ENCODE measurements at places on chromosomes 5 and 9.

DNA sequence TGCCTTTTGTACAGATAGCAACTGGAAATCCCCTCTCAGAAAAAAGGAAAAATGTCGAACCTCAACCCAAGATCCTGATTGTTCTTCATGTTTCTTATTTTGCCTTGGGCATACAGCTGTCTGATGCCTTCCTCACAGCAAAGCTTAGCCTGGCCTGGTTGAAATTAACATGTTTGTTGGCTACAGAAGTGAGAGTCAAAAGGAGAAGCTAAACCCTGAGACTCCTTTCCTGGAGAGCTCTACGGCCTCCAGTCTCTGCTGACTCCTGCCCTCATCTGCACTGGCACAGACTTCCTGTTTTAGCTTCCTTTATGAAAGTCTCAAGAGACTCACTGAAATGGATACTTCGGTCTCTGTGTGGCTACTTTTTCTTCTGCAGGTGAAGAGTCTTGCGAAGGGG lies 186.7 kb downstream of the PARP8 start:
- DNase-seq = no peak

DNA sequence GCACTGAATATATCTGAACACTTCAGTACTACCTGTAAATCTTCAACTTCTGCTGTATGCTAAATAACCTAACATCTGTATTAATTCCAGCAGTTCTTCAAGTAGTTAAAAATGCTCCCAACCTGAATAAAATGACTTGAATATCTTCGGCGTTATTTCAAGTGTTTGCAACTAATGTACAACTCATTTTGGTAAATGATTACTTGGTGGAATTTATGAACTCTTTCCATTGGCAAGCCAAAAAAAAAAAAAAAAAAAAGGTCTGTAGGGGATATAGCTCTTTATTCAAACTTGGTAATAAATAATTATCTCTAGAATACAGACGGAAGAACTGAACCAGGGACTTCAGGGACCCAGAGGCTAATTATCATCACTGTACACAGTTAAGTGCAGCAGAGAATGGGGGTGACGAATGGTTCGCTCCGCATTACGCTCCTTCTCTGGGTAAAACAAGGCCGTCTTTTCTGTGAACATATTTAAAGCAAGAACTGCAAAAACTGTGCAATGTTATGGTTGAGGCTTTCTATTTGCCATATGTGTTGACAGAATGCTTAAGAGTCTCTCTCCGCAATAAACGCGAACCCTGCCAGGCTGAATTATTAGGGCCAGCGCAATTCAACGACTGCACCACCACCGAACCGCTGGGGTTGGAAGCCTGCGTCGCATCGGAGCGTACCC lies 1.9 kb upstream of the ERBIN start:
- peak; percentile 42 for DNase-seq

- no peak for DNase-seq
Observed at GRCh38 chr9:115764645-115765044, 388.9 kb upstream of the PAPPA start.

- DNase-seq = no peak
Observed at GRCh38 chr5:89353837-89354551, 471.0 kb upstream of the MEF2C start.

GRCh38 chr9:135343837-135344522 lies 135.6 kb upstream of the PPP1R26 start:
- no peak for DNase-seq

- no peak for DNase-seq
Observed at GRCh38 chr5:112063191-112063590, 306.2 kb upstream of the NREP start.

DNA sequence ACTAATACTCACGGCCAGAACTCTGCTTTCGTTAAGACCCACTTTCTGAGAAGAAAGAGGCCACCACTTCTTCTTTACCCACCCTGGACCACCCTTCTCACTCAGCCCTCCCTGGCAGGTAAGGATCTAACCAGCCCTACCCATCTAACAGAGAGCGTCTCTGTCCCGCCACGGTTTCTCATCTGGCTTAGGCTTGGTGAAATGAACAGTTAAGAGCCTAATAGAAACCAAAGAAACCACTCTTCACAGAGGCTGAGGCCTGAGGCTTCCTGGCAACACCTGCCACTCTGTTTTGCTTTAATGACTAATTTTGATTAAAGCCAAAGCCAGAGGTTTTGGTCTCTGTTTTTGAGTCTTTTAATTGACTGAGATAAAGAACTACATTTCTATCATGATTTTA lies 354.1 kb upstream of the SLC30A5 start:
- DNase-seq = no peak

GRCh38 chr5:5881294-5881693 lies 458.8 kb downstream of the ICE1 start:
- no peak for DNase-seq

GRCh38 chr9:13690595-13690994 lies 411.1 kb upstream of the MPDZ start:
- no peak for DNase-seq

- DNase-seq = no peak
Observed at GRCh38 chr5:134554319-134555222, 29.1 kb downstream of the JADE2 start.

- no peak for DNase-seq
Observed at GRCh38 chr9:81718244-81718643, 28.9 kb upstream of the TLE1 start.

DNA sequence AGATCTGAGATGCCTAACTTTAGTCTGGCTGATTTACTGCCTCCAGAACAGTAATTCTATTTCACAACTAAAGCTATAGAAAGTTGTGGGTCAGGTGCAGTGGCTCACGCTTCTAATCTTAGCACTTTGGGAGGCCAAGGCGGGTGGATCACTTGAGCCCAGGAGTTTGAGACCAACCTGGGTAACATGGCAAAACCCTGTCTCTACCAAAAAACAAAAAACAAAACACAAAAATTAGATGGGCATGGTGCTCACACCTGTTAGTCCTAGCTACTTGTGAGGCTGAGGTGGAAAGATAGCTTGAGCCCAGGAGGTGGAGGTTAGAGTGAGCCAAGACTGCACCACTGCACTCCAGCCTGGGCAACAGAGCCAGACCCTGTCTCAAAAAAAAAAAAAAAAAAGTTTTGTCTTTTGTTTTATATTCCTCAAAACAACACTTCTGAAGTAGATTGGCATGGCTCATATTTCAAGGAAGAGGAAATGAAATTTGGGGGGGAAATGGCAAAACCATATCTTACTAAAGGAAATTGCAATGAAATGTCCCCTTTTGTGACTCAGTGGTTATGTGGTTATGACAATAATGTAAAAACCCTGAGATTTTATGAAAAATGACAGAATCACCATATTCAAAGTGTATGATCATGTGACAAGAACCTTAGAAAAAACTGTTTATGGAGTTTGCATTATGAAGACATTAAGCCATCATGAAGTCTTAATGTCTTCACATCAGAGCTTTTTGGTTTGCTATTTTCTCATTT lies 16.2 kb downstream of the FNBP1 start:
- DNase-seq = no peak

DNA sequence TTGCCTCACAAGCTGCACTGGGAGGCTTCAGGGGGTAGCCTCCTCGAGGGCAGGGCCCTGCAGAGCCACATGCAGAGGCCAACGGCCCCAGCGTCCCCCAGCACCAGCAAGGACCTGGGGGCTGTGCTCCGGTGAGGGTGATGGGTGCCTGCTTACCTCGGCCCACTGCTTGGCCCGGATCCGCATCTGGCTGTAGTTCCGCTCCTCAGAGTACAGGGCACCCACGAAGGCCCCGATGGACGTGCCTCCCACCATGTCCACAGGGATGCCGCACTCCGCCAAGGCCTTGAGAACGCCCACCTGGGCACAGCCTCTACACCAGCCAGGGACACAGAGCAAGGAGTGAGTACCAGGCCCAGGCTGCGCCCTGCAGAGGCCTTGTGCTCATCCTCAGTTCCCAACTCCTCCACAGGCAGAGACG lies 8.0 kb upstream of the NSMF start:
- no peak for DNase-seq

DNA sequence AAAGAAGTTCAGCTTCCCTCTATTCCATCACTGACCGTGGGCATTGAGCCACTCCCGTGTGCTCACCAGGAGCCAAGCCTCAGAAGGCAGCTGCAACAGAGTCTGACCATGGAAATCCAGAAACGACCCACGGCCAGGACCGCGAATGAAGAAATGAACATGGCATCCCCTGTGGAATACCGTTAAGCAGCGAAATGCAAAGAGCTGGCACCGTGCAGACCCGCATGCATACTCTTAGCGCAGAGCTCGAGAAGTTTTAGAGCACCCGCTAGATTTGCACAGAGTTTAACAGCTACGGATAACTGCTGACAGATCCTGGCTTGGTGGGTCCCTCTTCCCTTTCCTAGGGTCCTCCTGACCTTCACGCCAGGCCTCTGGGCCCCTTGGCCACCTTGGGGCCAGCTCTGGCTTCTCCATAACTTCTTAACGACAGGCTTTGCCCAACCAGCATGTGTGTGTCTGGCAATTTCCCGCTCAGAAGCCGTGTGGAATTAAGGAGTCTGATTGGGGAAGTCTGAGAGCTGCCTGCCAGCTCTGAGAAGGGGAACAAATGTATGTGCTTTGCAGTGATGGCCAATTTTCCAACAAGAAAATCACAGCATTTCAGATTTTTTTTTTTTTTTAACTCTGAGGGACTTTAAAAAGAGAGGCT lies 75.3 kb upstream of the COL5A1 start:
- DNase-seq = no peak

- DNase-seq = peak; percentile 63
Observed at GRCh38 chr5:112174959-112175594, 244.0 kb downstream of the EPB41L4A start.

DNA sequence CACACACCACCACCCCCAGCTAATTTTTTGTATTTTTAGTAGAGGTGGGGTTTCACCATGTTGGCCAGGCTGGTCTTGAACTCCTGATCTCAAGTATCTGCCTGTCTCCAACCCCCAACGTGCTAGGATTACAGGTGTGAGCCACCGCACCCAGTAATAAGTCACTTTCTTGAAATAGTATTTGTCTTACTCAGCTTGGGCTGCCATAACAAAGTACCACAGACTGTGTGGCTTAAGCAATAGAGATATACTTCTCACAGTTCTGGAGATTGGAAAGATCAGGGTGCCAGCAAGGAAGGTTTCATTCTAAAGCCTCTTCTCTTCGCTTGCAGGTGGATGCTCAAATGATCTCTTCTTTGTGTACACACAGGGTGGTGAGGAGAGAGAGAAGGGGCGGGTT lies 99.8 kb downstream of the ARRDC3 start:
- DNase-seq = no peak

DNA sequence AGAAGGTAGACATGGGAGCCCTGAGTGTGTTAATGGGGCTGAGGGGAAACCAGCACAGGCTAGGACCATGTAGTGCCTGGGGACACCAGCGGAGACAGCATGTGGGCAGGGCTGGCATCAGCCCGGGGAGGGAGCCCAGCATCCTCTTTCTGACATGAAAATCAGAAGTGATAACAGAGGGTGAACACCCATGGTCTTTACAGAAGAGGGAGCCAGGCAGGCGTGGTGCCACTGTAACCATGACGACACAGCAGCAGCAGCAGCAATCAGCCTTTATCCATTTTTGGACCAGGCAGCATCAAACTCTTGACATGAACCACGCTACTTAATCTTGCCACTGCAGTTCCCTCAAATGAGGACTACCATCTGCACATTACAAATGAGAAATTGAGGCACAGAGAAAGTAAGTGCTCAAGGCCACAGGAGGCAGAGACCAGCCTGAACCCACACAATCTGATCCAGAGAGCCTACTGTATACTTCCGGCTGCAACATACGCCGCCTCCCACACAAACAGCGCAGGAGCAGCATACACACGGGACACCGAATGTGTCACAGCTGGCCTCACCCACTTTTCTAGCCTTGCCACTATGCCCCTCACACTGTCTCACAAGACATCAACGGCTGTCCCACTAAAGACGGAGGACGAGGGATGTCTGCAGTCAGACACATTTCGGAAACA lies 23.8 kb downstream of the CAMSAP1 start:
- no peak for DNase-seq

GRCh38 chr9:124066783-124067577 lies 55.4 kb downstream of the LHX2 start:
- no peak for DNase-seq

GRCh38 chr5:13478831-13479465 lies 465.5 kb downstream of the DNAH5 start:
- no peak for DNase-seq

DNA sequence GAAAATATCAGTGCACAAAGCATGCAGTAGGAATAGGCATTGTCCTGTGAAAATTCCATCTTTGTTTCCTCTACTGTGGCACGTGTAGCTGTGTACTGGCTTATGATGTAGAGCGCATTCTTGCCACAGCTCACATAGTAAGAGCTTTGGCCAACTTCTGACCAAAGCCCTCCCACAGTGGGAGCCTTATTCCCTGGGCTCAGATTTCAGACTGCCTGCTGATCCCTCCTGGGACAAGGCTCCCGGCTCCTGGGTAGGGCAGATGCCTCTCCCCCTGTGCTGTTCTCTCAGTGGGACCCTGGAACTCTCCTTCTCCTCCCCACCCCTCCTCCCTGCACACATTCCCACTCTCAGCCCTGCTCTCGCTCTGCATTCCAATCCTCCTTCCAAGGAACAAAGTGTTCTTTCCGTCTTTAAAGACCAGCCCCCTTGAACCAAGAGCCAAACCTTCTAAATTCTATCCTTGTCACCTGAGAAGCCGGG lies 17.5 kb downstream of the LCP2 start:
- no peak for DNase-seq

DNA sequence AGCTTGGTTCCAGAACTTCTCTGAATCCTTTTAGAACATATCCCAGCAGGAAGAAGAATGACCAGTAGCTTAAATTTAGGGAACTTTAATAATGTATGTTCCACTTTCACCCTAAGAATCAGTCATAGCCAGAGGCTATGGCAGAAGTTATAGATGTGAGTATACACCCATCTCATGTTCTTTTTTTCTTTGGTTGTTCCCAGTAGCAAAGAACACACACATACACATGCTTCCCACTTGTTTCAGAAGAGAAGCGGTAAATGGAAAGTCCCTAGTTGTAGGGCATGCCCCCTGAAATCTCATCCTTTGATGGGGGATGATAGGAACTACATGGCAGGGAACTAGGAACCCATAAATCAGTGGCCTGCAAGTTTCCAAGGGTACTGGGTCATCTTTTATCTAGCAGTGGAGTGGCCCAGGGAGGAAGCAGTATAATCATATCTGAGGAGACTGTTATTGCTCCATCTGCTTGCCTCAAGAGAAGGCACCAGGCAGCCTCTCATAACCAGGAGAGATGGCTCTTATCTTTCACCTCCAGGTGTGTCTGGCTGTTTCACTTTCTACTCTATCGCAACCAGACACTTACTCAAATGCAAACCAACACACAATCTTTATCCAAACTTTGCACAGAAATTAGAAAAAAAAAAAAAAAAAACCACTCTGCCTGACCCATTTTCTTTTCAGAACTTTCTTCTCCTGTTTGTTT lies 109.5 kb downstream of the SNCAIP start:
- no peak for DNase-seq

GRCh38 chr5:38923661-38924451 lies 78.0 kb downstream of the OSMR start:
- DNase-seq = no peak

GRCh38 chr5:141511771-141512325 lies 23.0 kb downstream of the PCDHGC5 start:
- DNase-seq = no peak

Measured in left renal pelvis (tissue), 4 donors.